Posterior vena cava (tissue), 2 donors: ENCODE measurements at places on chromosomes 3 and 15. TPM values are rescaled to one million over a fixed set of nuclear protein-coding genes. Genes with fewer than 3 reads are reported as not detected.

DNA sequence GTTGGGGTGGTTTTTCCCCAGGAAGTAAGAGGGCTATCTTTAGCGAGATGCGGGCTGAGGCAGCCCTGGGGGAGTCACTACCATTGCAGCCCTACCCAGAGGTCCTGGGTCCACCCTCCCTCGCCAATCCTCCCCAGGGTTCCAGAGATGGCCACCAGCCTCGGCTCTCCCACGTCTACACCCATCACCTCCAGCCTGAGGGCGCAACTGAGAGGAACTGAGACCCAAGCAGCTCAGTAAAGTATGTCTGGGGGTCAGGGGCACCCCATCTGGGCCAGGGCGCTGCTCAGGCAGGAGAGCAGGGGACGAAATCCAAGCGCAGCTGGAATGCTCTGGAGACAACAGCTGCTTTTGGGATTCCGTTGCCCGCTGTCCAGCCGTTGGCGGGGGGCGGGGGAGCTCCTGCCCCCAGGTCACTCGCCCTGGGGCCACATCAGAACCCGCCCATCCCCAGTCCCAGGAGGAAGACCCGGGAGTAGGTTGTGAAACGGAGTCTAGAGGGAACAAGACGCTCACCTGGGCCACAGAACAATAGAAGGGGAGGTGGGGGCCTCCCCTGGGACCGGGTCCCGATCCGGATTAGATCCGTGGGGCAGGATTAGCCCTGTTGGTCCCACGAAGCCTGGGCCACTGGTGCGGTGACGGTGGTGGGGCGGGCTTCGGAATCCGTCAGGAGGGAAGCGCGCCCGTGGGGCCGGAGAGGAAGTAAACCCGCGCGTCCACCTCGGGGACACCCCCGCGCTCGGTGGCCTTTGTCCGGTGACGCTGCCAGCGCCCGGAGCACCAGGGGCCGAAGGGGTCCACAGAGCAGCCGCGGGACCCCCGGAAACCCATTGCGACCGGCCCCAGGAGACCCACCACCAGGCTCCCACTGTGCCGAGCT lies 1.4 kb upstream of the NDUFAF3 start:
- DNase-seq: peak; percentile 92

GRCh38 chr15:56058986-56059385 lies 65.6 kb upstream of the NEDD4 start:
- no peak for DNase-seq

DNA sequence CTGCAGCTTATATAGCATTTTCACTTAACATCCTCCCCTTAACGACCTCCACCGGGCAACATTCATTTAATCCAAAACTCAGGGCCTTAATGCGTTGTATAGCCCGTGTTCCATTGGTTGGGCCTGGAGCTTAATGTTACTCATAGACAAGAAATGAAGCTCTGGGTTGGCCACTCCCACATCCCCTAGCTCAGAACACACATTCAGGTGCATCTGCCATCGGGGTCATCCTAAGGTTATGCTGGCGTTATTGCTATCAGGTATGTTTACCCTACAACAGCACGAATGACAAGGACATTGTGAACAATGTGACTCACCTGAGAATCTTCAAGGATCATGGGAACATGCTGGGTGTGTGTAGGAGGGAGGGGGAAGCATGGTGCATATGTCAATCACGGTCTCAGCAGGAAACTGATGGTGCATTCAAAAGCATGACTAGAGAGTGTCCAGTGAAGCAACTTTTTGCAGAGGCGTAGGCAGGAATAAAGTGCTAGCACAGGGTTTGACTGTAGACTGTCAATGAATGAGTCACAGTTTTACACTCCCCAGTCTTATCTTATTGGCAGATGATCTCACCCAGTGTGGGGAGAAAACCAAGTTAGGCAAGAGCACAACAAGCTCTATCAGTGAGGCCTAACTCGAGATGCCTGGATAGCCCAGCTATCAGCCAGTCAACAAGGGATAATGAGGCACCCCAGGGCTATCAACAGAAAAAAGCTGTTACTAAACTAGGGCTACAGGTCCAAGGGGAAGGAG lies 402.1 kb upstream of the MCTP2 start:
- no peak for DNase-seq

The ANXA2 gene
- 1,045 TPM for total RNA-seq

DNA sequence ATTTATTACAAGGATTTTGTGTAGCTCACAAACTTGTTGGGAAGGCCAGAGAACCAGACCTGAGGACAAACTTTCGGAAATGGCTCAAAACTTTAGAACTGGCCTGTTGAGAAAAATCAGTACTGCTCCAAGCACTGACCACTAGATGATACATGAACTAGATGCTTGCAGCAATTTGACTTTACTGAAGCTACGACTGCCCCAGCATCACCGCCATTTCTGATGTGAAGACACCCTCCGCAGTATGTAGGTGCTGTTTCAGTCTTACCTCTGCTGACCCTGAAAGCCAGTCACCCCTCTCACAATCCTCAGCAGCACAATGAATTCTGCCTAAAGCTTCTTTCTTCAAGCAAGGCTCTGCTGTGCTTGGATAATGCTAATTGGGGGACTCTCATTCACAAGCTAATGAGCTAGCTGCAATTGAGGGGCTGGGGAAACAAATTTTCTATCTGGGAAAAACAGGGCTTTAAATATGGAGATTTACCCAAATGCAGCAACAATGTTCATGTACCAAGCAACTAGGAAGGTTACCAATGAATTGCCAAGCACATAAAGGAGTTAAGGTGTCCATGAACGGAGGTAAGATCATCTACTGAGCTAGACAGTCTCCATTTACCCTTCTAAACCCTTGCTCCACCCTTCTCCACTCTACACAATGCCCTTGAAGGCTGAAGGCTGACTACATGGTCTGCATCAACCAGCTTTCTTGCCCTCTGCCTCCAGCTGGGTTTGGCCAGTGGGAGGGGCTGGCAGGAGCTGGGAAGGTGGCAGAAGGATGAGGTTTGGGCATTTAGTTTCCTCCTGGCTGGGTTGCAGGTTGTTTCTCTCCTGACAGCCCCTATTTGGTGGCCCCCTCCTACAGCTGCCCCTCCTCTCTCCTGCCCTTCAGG lies 53.2 kb upstream of the FSTL1 start:
- DNase-seq: no peak

DNA sequence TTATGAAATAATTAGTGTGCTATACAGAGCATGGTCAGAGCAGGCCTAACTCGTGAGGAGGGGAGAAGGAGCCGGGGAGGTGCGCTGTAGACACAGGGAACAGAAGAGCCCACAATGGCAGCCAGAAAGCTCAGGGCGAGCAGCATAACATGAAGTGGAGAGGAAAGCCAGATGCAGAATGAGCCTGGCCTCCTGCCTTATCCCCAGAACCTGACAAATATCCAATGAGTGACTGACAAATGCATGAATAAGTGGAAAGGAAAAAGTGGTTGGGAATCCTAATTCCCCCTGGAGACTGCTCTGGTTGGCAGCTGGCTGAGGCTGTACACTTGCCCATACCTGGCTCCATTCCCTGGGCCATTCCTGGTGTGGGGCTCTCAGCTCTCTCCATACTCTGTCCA lies 9.2 kb upstream of the MST1R start:
- no peak for DNase-seq

GRCh38 chr3:105878061-105878460 lies 9.2 kb upstream of the CBLB start:
- DNase-seq: no peak
